ENCODE measurements at places on chromosomes 16 and 17.
A peak's percentile ranks its signal among the peaks of the same experiment; 100 is the strongest.

GRCh38 chr17:14738652-14738988 is 437.7 kb downstream of the HS3ST3B1 start:
- no peak for DNase-seq

DNA sequence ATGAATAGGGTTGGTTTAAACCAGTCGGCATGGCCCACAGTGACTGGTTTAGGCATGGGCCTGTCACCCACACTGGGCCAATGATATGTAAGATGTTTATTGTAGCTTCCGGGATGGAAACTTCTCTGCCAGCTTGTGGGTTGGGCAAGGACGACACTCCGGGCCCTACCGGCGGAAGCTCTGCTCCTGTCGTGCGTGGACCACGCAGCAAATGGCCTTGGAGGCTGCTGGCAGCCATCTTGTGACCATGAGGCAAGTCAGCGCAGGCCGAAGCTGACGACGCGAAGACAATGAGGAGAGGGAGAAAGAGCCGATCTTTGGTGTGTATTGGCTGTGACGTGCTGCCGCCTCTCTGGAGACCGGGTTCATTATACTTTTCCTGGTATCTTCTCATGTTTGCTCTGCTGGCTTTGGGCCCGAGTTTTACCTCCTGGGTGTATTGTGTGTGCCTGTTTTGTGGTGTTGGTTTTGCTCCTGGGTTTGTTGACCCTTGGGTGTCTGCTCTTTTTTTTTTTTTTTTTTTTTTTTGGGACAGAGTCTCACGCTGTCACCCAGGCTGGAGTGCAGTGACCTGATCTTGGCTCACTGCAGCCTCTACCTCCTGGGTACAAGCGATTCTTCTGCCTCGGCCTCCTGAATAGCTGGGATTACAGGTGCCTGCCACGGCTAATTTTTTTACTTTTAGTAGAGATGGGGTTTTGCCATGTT is 15.4 kb downstream of the SLC25A10 start:
- DNase-seq = peak; percentile 73

GRCh38 chr16:1407753-1408152 is 6.8 kb downstream of the UNKL start:
- no peak for DNase-seq

DNA sequence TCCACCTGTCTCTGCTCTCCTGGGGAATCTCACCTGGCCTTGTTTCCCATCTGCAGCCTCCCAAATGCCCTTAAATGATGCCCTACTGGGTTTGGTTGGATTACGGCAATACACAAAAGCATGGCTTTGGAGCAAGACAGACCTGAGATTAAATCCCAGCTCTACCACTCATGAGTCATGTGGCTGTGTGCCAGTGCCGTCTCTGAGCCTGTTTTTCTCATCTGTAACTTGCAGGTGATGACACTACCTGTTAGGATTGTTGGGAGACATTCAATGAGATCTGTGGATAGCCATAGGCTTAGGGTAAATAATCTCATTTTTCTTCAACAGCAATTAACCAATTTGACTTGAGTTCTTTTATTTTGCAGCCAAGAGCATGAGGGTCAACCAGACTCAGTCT is 240.3 kb downstream of the MAF start:
- DNase-seq = peak; percentile 67

DNA sequence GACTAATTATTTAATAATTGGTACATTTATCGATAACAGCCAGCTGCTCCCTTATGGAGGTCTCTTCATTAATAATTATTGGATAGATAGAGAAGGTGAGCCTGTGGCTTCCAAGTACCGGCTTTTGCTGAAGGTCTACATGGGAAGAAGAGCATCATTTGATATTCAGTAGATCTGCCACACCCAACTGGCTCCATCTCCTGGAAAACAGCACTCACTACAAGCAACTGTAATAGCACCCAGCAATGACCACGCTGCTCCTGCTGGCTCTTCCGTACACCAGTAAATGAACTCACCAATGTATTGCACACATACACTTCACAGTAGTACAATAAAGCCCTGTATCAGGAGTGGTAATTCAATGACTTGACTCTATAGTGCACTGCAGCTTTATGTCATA is 19.5 kb downstream of the MARVELD3 start:
- no peak for DNase-seq
